Activated CD4-positive, alpha-beta T cell treated with anti-CD3 and anti-CD28 coated beads, Interleukin-2, Interleukin-6, amounts not matched to agents 100 ng/mL and 50 ng/mL, durations not matched to agents 16 hours and 8 hours (primary cell): ENCODE measurements at places on chromosomes 1 and 21.

DNA sequence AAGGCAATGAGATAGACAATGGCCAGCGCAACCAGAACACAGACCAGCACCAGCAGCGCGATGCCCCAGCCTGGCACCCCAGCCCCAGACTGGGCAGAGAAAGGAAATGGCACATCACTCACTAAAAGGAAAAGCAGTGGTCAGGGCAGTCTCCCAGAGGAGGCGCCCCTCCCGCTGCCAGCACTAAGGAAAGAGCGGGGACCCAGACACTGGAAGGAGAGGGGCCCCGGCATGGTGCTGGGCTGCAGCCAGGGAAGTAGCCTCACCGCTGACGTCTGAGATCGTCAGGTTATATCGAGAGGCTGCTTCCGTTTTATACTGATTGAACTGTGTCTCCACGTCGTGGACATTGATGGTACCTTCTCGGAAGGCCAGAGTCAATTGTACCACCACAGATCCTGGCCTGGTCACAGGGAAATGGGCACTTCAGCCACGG, 13.8 kb downstream of the TRIM46 start:
- DNase-seq = no peak

DNA sequence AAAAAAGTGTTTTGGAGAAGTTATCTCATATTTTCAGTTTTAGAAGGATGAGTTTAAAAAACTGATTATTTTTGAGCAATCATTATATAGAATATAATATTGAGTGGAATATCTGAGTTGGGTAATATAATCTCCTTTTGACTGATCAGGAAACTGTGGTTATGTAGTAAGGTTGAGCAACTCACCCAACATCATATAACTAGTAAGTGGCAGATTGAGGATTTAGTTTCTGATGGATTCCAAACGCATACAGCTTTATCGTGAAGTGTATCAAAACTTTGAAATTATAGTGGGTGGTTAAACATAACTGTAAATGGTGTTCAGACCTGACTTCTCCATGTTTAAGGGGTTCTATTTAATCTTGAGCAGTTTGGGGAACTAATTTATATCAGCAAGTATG, 98.6 kb downstream of the OLFM3 start:
- DNase-seq = no peak

- DNase-seq = no peak
These were observed 66.2 kb downstream of the ATP2B4 start for GRCh38 chr1:203692565-203693470.

DNA sequence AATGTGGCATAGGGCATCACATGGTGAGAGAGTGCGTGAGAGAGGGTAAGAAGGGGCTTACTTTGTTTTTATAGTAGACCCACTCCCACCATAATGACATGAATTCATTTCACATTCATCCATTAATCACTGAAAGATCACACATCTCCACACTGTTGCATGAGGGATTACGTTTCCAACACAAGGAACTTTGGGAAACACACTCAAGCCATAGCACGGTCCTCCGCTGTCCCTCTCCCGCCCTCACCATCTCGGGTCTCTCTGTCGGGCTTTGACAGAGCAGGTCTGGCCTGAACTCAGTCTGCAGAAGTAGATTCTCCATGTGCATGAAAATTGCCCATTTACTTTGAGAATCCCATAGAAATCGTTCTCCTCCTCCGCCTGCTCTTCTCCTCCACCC, 312.2 kb downstream of the MATN1 start:
- DNase-seq = no peak

GRCh38 chr1:43034778-43035177, 76.1 kb upstream of the SLC2A1 start:
- no peak for DNase-seq

- no peak for DNase-seq
These were observed 47.2 kb downstream of the SLC66A1 start for GRCh38 chr1:19359357-19359756.

DNA sequence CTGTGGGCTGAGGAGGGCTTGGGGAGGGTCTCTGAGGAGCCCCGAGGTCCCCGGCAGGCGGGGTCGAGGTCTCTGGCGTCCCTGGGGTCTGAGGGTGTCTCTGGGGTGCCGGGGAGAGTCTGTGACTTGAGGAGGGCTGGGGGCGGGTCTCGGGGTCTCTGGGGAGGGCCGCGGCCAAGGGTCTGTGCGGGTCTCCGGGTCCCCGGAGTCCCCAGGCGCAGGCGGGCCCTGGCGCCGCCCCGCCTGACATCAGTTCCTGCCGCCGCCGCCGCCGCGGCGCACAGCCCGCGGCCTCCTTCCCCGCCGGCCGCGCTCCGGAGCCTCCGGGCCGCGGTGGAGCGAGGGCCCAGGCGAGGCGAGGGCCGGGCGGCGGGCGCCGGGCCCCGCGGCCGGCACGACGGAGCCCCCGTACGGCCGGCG, at the start of gene PLEKHM2:
Gene PLEKHM2 (plus strand): TSS at position 279 of the 420 bp plus-strand sequence. CDS start 239 bp downstream, outside the sequence.
- DNase-seq = peak; percentile 63

DNA sequence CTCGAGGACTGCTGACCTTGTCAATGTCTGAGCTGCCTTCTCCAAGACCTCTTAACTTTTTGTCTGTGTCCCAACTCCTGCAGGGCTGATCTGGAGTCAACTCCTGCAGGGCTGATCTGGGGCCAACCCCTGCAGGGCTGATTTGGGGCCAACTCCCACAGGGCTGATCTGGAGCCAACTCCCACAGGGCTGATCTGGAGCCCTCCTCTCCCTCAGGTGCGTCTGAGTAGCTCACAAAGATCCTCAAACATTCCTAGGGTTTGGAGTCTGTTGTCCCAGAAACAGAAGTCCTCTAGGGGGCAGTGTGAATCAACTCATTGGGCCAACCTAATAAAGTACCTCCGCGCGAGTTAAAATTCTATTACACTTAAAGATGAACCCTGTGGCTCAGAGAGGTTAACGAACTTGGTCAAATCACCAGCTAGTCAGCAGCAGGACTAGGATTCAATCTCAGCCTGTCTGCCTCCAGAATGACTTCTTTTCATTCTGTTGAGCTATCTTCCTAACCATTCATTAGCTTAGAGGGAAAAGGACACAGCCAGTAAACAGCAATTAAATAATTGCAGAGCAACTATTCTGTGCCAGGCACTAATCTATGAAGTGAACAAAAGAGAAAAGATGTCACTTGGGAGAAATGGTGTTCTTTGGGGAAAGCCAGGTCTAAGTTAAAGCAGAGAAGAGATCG, 17.2 kb upstream of the RLF start:
- peak; percentile 78 for DNase-seq

- DNase-seq = peak; percentile 24
These were observed 11.8 kb upstream of the RHBDL2 start for GRCh38 chr1:38953433-38953860.
